ENCODE measurements at places on chromosomes 3 and 15.

- no peak for DNase-seq
These were observed 25.5 kb downstream of the CCDC13 start for GRCh38 chr3:42747581-42747980.

DNA sequence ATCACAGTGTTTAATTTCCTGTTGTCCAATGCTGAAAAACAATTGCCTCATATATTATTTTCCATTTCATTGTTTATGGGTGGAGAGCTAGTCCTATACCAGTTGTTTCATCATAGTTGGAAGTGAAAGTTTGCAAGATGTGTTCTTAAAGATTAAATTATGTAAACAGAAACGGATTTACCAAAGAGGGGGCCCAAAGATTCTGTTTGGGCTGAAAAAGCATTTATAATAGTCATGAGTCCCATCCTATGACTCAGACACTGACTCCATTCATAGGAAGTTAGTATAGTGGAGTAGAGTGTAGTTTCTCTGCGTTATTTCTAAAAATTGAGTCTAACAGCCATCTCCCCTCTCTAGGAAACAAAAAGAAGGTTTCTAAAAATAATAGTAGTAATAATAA is 24.3 kb downstream of the NFKBIZ start:
- peak; percentile 29 for DNase-seq

DNA sequence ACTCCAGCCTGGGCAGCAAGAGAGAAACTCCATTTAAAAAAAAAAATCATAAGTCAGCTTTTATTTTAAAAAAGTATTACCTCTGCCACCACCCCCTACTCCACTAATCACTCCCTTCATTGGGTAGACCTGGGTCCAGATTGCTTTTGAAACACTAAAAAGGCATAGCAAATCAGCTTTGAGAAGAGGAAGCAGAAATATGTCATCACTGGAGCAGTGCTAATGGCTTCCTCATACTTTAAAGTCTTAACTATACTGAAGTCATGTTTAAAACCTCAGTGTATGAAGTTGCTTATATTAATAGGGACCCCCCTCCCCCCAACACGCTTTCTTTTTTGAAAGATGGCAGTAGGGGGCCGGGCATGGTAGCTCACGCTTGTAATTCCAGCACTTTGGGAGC is 1.0 kb upstream of the HTR3D start:
- no peak for DNase-seq

DNA sequence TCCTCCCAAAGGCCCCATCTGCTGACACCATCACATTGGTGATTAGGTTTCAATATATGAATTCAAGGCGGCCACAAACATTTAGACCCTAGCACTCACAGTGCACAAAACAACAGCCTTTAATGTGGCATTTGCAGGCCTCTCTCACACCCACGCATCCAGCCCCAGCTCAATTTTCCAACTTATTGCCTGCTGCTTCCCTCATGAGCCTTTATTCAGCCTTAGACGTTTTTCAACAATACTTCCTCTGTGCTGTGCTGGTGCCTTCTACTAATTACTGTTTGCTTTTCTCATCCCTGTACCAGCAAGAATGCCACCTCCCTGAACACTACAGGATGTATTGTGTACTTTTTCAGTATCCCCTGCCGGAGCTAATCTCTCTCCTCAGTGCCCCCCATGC is 334.6 kb downstream of the GABRB3 start:
- no peak for DNase-seq

DNA sequence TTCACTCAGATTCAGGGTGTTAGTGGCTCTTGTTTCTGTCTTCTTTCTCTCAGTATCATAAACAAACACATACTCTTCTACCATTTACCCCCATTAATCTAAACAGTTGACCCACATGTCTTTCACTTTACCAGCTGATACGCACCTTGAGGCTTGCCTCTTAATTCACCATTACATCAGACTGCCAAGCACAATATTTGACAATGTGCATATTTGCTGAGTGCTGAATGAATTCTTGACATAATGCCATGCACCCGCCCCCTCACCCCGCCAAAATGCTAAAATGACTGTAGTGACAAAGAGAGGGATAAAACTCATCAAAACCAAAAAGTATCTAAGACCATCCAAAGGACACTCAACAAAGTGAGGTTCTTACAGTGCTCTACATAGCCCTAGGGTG is 57.4 kb downstream of the NGLY1 start:
- DNase-seq = no peak

- DNase-seq = no peak
These were observed 647.6 kb upstream of the DPPA4 start for GRCh38 chr3:109984976-109985375.
